AG09309 (cell line): ENCODE measurements at places on chromosomes 4 and X.
A peak's percentile ranks its signal among the peaks of the same experiment; 100 is the strongest.

GRCh38 chr4:37690976-37691375 is 4.8 kb upstream of the RELL1 start:
- no peak for DNase-seq

- no peak for DNase-seq
Observed at GRCh38 chrX:28135378-28136047, 154.3 kb upstream of the DCAF8L1 start.

- DNase-seq = no peak
Observed at GRCh38 chr4:186404562-186405134, 138.7 kb downstream of the F11 start.

DNA sequence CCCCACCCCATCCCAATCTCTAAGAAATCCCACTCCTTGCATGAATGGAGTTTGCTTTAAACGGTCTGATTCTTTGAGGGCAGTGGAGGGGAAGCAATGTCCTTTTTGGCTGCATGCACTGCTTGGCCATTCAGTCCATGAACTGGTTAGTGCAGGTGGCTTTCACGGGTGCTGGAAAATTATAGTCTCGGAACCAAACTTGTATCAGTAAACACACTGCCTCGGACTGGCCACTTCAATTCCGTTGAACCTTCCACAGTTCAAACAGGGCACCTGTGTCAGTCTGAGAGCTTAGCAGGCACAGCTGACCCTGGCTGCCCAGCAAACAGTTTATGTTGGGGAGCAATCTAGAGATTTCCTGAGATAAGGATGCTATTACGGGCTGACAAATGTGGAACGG is 255.6 kb downstream of the DHX15 start:
- DNase-seq = no peak

DNA sequence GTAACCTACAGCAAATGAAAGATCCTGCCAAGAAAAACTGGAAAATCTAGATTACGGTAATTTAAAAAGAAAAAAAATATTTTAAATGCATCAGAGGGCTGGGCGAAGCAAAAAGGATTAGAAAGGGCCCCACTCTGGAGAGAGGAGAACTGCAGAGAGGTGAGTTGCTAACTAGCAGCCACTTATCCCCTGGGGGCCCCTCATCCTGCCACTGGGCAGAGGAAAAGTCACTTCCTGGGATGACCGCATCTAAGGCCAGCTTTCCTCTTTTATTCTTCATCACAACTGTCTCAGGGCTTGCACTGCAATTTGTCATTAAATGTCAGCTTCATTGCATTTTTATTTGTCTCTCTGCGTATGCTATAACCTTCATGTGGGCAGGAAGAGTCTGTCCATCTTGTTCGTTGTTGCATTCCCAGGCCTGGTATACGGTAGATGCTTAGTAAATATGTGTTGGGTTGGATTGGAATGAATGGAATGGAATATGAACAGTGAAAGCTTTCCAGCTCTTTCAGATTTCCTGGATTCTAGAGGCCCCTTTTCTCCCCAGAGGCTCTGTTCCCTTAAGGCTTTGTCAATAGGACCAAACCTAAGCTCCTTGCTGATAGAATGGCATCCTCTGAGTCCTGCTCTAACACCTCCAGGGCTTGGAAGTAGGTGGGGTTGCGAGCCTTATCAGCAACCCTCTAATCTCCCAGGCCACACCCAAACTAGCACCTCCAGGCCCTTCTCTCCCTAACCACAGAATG is 58.9 kb downstream of the TLR10 start:
- no peak for DNase-seq

- DNase-seq = no peak
Observed at GRCh38 chr4:165678236-165678935, 194.7 kb upstream of the TLL1 start.

GRCh38 chrX:113009837-113010236 is 169.2 kb upstream of the AMOT start:
- DNase-seq = no peak

GRCh38 chr4:165600959-165601683 is 222.3 kb downstream of the CPE start:
- DNase-seq = no peak

- DNase-seq = no peak
Observed at GRCh38 chr4:88327665-88328064, 43.3 kb upstream of the PPM1K start.

DNA sequence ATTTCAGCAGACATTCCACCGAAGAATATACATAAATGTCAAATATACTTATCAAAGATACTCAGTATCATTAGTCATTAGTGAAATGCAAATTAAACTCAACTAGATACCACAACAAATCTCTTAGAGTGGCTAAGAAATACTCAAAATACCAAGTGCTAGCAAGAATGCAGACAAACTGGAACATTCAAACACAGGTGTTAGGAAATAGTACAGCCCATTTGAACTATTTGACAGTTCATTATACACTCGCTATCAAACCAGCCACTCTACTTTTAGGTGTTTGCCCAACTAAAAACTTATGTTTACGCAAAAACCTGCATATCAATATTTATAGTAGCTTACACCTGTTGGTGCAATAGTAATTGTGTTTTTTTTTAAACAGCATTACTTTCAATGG is 8.8 kb downstream of the ADAM29 start:
- DNase-seq = no peak

DNA sequence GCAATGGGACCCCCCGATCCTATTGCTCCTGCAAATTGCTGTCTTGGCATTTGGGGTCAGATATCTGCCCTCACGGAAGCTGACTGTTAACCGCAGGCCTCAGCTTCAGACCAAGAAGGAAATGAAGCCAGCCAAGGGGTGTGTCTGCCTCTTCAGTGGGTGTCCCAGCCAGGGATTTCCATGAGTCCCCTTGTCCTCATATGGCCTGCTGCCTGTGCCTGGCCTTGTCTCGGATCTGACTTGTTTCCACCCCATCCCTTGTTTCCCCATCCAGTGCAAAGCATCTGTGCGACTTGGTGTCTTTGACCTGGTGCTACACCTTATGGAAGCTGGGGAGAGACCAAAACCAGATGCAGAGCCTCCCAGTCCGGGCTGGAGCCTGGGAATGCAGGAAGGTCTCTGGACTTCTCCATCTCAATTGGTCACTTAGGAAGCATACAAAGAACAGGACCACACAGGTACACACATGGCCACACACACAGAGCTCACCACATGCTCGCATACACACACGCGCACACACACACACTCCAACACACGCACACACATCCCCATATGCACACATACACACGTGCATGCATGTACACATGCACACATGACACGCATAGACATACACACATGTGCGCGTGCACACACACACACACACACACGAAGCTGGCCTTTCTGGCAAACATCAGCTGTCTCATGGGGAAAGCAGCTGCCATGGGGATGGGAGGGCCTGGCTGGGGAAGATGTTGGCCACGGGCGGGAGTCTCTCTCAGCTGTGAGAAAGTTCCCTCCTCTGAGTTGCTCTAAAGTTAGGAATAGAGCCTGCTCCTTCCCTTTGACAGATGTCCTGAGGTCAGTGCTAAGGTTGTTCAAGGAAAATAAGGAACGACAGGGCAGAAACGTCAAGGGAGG is 65.5 kb downstream of the CRMP1 start:
- DNase-seq = no peak

GRCh38 chr4:7750972-7751371 is 188.7 kb downstream of the AFAP1 start:
- DNase-seq = no peak

DNA sequence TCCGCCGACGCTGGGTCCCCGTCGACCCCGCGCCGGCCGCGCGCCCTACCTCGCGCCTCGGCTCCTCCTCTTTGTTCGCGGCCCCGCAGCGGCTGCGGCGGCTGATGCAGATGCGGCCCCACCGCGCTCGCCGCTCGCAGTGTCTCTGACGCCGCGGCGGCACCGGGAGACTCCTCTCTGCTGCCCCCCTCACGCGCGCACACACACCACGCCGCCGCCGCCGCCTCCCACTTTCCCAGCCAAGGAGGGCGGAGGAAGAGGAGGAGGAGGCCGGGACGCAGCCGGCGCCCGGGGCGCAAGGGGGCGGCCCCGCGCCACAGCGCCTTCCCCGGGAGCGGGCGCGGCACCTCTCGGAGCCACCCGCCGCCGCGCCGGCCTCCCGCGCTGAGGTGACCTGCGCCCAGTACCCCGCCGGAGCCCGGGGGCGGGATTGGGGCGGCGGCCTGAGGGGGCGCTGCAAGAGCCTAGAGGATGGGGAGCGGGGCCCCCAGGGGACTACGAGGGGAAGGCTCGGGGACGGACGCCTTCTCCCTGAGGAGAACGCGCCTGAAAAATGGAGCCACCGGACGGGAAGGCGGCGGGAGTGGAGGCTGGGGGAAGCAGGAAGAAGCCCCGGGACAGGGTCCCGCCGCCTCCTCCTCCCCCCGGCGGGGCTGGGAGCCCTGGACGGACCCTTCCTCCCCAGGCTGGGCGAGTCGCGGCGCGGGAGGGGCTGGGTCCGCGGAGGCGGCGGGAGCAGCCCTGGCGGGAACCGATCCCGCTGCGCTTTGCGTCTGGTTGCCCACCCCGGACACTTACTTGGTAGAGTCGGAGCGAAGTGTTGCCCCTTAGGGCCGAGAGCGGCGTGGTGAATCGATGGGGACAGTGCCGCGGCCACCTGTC is at the start of gene SH3RF1:
TSS of gene SH3RF1 (minus strand) at position 147 of the 882 bp plus-strand sequence. CDS start 1,744 bp downstream, outside the sequence.
- DNase-seq = no peak

DNA sequence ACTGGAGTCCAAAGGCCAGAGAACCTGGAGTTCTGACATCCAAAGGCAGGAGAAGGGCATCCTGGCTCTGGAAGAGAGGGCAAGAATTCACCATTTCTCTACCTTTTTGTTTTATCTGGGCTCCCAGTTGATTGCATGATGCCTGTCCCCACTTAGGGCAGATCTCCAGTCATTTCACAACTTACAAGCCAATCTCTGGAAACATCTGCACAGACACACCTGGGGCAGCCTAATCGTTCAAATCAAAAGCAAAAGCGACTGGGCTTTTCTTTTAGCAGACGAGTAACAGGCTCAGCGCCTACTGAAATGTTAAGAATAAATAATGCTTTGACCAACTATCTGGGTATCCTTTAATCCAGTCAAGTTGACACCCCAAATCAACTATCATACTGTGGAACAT is 136.0 kb upstream of the NPY2R start:
- DNase-seq = no peak

- DNase-seq = no peak
Observed at GRCh38 chr4:156765277-156765676, 206.3 kb downstream of the PDGFC start.

DNA sequence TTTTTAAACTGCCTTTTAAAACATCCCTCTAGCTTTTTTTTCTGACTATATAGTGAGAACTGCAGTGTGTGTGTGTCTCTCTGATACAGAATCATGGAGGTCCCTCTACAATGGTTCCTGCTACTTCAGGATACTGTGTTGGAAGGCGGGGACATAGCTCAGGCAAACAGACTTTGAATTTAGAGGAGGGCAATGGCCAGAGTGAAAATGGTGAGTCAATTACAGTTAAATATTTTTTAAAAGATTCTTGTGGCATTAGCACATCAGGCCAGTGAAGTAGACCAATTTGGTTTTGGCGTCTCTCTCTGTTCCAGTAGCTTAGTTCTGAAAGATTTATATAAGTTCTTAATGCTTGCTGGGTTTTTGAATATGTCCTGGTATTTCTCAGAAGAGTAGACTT is 47.1 kb downstream of the ALG13 start:
- peak; percentile 7 for DNase-seq
